Jurkat, Clone E6-1 (cell line): ENCODE measurements at places on chromosomes 3 and 15.

- DNase-seq, result no peak
Observed at GRCh38 chr3:34405159-34405558, 606.7 kb downstream of the PDCD6IP start.

DNA sequence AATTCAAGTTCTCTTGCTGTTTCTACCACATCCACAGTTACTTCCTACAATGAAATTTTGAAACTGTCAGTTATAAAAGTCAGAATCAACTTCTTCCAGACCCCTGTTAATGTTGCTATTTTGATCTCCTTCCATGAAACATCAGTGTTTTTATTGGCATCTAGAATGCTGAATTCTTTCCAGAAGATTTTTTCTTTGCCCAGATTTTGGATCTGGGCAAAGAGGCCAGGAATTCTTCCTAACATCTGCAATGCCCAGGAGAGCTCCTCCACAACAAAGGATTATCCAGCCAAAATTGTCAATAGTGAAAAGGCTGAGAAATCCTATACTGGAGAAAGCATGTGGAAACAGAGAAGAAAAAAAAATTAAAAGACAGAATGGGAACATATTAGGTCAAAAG is 75.5 kb downstream of the SERPINI1 start:
- no peak for DNase-seq

DNA sequence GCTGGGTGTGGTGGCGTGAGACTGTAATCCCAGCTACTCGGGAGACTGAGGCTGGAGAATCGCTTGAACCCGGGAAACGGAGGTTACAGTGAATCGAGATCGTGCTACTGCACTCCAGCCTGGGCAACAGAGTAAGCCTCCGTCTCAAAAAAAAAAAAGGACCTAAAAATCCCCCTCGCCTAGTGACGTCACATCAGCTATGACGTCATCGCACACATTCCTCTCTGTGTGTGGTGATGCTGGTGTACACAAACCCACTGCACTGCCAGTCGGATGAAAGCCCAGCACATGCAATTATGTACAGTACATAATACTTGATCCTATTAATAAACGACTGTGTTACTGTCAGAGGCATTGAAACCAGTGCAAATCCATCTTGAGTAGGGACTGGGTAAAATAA is 40.2 kb upstream of the SEC61A1 start:
- DNase-seq, result no peak

- no peak for DNase-seq
Observed at GRCh38 chr15:64500695-64501395, 40.5 kb downstream of the ZNF609 start.

DNA sequence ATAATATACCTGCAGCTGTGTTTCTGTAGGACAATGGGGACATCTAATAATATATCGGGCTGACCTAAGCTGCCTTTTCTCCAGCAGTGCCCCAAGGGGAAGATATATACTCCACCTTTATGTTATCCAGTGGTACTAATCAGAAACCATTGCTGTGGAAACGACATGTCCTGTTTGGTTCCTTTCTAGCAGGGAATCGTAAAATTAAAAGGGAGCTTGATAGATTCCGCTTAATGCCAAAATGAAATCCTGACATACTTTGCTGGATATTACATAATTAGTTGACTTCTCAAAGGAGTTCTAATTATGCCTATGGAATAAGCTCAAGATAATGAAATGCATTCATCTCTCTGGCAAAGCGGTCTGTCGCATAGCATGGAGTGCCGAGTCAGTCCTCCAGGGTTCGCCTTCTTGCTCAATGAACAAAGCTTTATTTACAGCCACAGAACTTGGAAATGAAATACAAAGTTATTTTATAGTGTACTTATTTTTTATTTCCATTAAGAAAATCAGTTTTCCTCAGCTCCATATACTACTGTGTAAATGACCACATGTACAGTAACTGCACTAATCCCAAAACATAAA is 262.8 kb downstream of the LRTM1 start:
- DNase-seq, result no peak

DNA sequence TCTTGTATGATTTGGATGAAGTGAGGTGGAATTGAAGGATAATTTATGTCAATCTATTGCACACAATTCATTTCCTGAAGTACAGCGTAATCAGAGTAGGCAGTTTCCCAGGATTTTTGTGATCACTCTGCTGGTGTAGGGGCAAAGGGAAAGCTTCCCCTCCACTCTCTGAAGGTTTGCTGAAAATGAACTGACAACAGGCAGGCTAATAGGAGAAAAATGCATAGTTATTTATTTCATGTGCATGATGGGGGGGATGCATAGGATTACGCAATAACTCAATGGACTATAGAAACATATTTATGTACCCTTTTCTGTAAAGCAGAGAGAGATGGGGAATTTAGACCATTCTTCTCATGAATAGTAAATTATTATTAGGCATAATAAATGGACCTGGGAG is 872.9 kb downstream of the NAALADL2 start:
- no peak for DNase-seq

- no peak for DNase-seq
Observed at GRCh38 chr15:53351373-53351772, 408.1 kb downstream of the WDR72 start.

- no peak for DNase-seq
Observed at GRCh38 chr3:17023006-17023664, 138.4 kb downstream of the PLCL2 start.

GRCh38 chr3:16548721-16549120 is 35.2 kb upstream of the RFTN1 start:
- DNase-seq, result no peak

DNA sequence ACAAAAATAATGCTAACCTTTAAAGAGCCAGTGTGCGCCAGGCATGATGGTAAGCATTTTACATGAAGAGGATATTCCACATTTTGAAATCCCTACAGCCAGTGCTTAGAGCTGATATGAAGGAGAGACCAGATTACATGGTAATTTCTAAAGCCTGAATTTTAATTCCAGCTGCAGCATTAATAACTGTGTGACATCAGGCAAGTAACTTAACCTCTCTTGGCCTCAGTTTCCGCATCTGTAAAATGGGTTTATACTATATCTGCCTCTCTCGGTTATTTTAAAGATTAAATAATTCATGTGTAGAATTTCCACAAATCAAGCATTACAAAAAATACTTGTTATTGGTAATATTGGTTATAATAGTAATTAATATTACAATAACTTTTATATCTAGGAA is 165.4 kb downstream of the UACA start:
- no peak for DNase-seq

- no peak for DNase-seq
Observed at GRCh38 chr3:3117651-3118050, 7.5 kb upstream of the IL5RA start.

DNA sequence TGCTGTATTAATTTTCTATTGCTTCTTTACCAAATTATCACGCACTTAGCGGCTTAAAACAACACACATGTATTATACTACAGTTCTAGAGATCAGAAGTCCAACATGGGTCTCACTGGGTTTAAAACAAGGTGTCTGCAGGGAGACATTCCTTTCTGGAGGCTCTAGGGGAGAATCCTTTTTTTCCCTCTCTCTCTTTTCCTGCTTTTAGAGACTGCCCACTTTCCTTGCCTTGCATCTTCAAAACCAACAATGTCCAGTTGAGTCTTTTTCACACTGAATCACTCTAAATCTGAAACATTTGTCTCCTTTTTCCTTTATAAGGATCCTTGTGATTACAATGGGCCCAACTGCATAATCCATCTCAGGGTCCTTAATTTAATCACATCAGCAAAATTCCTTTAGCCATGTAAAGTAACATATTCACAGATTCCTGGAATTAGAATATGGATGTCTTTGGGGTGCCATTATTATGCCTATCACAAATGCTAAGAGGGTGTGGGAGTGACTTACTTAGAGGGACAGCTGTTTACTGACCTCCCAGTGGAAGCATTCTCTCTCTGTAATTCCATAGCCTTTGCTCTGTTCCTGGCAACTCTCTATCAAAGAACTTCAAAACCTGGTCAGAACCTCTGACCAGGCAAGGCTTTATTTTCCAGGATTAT is 21.8 kb downstream of the CD200 start:
- no peak for DNase-seq

- DNase-seq, result no peak
Observed at GRCh38 chr3:107416138-107416537, 38.9 kb downstream of the CCDC54 start.

DNA sequence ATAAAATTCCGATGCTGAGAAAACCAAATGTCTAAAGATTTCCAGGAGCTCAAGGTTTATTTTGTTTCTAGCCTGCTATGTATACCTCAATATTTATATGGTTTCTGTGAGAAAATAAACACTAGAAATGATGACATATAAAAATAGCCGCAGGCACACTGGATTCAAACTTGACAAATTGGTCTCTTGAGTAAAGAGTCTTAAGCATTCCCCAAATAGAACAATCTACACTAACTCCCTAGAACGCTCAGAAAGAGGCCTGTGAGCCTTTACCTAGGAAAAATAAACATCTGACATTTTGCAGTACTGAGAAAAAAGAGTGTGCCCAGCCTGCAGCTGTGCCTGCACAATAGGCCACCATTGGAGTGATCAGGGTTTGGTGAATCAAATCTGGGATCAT is 75.2 kb downstream of the NEK10 start:
- no peak for DNase-seq

- DNase-seq, result no peak
Observed at GRCh38 chr3:159185443-159186050, 383.7 kb downstream of the MFSD1 start.
